ENCODE measurements at places on chromosomes 7 and 10. TPM values are rescaled to one million over a fixed set of nuclear protein-coding genes. Genes with fewer than 3 reads are reported as not detected.

- H3K4me3 ChIP-seq, result no peak overlapping the region
- no peaks in the 10 kb centered on the region for H3K36me3 ChIP-seq
- H3K4me1 ChIP-seq, result no peaks in the 10 kb centered on the region
- peaks cover 21% of the 10 kb centered on the region for H3K27me3 ChIP-seq
These were observed 171.5 kb downstream of the CYP26A1 start for GRCh38 chr10:93245147-93245546.

DNA sequence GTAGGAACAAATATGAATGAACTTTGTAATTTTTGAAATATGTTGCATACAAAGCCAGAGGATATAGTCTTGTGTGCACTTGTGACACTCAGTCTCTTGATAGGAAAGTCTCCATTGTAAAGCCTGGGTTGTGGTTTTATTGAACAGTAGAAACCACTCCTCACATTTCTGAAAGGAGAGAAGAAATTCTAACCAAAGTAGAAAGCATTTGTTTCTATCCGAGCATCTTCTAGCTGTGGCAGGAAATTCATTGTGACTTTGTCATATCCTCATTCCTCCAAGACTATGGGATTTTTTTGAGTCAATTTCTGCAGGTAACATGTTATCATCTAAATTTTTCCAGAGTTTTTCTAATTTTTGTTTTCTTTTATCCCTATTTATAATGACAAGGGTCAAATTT lies 55.5 kb upstream of the NCF1 start:
- peaks cover 81% of the 10 kb centered on the region for H3K36me3 ChIP-seq
- no peaks in the 10 kb centered on the region for H3K27me3 ChIP-seq
- no peak for DNase-seq
- no peaks in the 10 kb centered on the region for H3K4me1 ChIP-seq
- H3K4me3 ChIP-seq, result no peak overlapping the region

DNA sequence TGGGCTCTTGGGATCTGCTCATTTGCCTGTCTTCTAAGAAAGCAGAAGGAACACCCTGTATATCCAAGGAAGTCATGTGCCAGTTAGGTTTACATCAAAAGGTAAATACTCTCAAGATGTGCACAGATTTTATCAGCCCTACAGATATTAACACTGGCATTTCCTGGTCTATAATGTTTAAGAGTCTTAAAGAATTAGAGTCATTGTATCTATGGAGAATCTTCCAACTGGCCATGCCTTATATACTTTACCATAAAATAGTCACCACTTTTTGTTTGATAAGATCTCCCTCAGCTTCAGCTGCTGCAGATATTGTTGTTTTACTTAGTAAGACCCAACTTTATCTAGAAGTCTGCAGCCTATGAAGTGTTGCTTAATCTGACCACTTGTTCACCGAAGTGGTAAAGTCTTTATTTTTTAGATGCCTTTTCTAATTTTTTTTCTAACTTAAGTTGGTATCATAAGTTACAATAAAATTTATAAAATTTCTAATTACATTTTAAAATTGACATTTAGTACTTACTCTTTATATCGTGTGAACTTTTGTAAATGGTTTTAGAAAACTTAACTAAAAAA lies 58.5 kb downstream of the CPED1 start:
- H3K36me3 ChIP-seq, result peaks cover 24% of the 10 kb centered on the region
- H3K27me3 ChIP-seq, result no peaks in the 10 kb centered on the region
- H3K4me1 ChIP-seq, result peaks cover 39% of the 10 kb centered on the region
- H3K27ac ChIP-seq, result no peak overlapping the region
- no peak for DNase-seq
- H3K4me3 ChIP-seq, result no peak overlapping the region

DNA sequence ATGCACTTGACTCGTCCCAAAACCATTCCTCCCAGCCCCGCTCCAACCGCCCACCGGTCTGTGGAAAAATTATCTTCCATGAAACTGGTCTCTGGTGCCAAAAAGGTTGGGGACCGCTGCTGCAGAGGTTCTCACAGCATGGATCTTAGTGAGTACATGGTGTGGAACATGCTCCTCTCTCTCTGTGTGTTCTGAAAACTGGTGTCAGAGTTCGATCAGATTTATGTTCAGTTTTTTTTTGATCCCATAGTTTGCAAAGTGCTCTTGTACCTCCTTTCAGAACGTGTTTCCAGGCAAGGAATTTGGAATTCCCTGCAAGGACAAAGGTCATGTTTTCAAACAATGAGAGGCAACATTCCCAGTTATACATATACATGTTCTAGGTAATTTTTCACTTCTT lies 61.2 kb upstream of the FAM171A1 start:
- peaks cover 9% of the 10 kb centered on the region for H3K27me3 ChIP-seq
- H3K4me1 ChIP-seq, result no peaks in the 10 kb centered on the region
- no peak overlapping the region for H3K27ac ChIP-seq
- no peak for DNase-seq

- peaks cover 5% of the 10 kb centered on the region for H3K27me3 ChIP-seq
- H3K4me3 ChIP-seq, result no peak overlapping the region
- no peak for DNase-seq
- no peaks in the 10 kb centered on the region for H3K4me1 ChIP-seq
- H3K36me3 ChIP-seq, result no peaks in the 10 kb centered on the region
These were observed 60.1 kb upstream of the ZPBP start for GRCh38 chr7:50153148-50153547.

The C10orf67 gene
- 0.36 TPM for total RNA-seq

The BAMBI gene
- 15.4 TPM for total RNA-seq

- no peak for DNase-seq
- peaks cover 23% of the 10 kb centered on the region for H3K4me1 ChIP-seq
- peak overlapping the region; percentile 39 for H3K4me3 ChIP-seq
- no peaks in the 10 kb centered on the region for H3K36me3 ChIP-seq
- no peaks in the 10 kb centered on the region for H3K27me3 ChIP-seq
- H3K27ac ChIP-seq, result peak overlapping the region; percentile 77
These were observed 115.5 kb upstream of the ZNF438 start for GRCh38 chr10:31147210-31147608.

DNA sequence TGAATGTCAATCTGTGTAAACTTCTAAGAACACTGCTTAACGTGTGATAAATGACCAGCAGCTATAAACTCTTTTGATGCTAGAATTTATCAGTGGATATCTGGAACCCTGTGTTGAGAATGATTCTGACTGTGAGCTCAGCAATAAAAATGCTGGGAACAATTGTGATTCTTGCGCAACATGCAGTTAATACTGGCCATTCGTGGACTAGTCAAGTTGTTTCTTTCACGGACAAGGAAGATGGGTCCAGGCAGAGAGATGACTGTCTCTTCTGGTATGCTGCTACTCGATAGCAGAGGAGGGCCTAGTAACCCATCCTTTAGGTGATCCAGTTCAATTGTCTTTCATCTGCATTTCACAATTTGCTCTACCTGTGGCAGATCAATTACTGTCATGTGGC lies 394.8 kb upstream of the IGFBP3 start:
- H3K4me3 ChIP-seq, result no peak overlapping the region
- H3K4me1 ChIP-seq, result no peaks in the 10 kb centered on the region
- no peak overlapping the region for H3K27ac ChIP-seq

DNA sequence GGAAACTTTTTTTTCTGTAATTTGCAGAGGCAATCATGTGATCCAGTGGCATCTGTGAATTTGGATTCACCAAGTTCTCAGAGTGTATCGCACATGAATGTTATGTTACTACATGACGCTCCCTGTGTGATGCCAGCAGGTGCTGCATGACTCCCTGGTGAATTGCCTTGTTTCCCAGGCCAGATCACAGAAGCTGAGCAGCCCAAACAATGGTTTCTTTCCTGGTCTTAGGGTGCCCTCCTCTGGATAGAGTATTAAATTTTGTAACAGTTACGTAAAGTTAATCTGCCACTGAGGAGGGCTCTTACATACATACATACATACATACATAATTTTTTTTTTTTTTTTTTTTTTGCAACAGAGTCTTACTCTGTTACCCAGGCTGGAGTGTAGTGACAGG lies 3.6 kb downstream of the ZSCAN21 start:
- no peaks in the 10 kb centered on the region for H3K27me3 ChIP-seq
- DNase-seq, result no peak
- H3K4me1 ChIP-seq, result peaks cover 31% of the 10 kb centered on the region
- peaks cover 20% of the 10 kb centered on the region for H3K36me3 ChIP-seq
- H3K4me3 ChIP-seq, result no peak overlapping the region
- H3K27ac ChIP-seq, result no peak overlapping the region

- H3K4me1 ChIP-seq, result peaks cover 11% of the 10 kb centered on the region
- no peak overlapping the region for H3K27ac ChIP-seq
- no peak overlapping the region for H3K4me3 ChIP-seq
- DNase-seq, result no peak
These were observed 59.6 kb upstream of the CELF2 start for GRCh38 chr10:10958041-10958440.

DNA sequence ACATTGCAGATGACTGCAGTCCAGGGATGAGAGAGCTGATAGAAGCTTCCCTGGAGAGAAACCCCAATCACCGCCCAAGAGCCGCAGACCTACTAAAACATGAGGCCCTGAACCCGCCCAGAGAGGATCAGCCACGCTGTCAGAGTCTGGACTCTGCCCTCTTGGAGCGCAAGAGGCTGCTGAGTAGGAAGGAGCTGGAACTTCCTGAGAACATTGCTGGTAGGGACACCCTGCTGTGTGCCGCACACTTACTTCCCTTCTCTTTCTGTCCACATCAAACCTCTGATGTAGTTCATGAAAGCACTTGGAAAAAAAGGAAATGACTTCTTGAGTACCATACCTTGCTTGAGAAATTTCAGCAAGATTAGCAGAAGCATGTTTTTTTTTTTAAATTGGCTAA lies 25.3 kb downstream of the MAP3K8 start:
- peaks cover 67% of the 10 kb centered on the region for H3K4me1 ChIP-seq
- peak; percentile 31 for DNase-seq
- no peak overlapping the region for H3K4me3 ChIP-seq
- H3K27ac ChIP-seq, result peak overlapping the region; percentile 48

DNA sequence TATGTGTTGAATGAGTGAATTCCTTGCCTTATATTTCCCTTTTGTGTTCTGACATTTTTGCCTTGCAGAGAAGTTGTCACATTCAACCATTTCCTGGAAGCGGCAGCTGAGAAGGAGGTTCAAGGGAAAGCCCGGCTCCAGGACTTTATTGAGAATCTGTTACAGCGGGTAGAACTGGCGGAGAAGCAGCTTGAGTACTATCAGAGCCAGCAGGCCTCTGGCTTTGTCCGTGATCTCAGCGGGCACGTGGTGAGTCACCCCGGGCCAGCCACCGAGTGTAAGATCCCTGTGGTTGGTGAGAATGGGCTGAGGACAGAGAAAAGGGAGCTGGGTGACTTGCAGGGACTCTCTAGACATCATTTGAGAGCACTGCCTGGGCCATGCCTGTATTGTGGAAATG lies 14.2 kb downstream of the ZNF365 start:
- no peaks in the 10 kb centered on the region for H3K36me3 ChIP-seq
- H3K27me3 ChIP-seq, result peaks cover 9% of the 10 kb centered on the region
- no peak overlapping the region for H3K4me3 ChIP-seq

The IFIT1B gene
- not detected for total RNA-seq

The MALRD1 gene
- 0.47 TPM for total RNA-seq

DNA sequence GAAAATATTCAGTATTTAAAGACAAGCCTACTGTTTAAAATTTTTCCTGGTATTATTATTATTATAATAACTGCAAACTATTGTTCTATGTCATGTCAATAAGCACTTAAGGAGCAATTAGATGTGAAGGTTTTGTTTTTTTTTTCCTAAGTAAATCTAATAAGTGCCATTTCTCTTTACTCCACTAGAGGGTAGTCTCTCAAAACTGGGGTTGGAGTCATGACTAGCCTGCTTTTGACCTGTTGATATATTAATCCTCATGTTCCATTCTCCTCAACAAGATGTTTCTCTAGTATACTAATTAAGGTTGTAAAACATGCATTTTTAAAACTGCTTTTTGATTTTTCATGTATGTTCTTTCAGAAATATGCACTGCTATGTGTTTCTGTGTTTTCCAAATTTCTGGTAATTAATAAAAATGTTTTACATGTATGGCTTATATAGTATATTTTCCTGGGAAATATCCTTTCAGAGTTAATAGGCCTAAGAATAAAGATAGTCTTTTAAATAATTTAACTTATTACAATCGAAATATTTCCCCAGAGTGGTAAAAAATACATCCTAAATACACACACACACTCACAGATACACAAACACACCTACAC lies 1.0 kb upstream of the LRRN3 start:
- H3K27ac ChIP-seq, result no peak overlapping the region
- H3K36me3 ChIP-seq, result no peaks in the 10 kb centered on the region
- DNase-seq, result no peak
- no peak overlapping the region for H3K4me3 ChIP-seq

GRCh38 chr10:86819567-86819966 lies 63.1 kb downstream of the BMPR1A start:
- H3K36me3 ChIP-seq, result no peaks in the 10 kb centered on the region
- DNase-seq, result no peak
- no peak overlapping the region for H3K27ac ChIP-seq
- H3K27me3 ChIP-seq, result no peaks in the 10 kb centered on the region
- no peak overlapping the region for H3K4me3 ChIP-seq

DNA sequence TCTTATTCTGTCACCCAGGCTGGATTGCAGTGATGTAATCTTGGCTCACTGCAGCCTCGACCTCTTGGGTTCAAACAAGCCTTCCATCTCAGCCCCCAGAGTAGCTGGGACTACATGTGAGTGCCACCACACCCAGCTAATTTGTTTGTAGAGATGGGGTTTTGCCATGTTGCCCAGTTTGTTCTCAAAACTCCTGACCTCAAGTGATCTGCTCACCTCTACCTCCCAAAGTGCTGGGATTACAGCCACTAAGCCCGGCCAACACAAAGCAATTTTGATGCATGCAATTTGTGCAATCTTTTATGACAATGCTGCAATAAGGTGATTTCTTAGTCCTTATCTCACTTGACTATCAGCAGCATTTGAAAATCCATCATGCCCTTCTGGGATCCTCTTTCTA lies 333.1 kb downstream of the FRMD4A start:
- H3K4me1 ChIP-seq, result peaks cover 33% of the 10 kb centered on the region
- no peaks in the 10 kb centered on the region for H3K27me3 ChIP-seq
- no peaks in the 10 kb centered on the region for H3K36me3 ChIP-seq
- no peak overlapping the region for H3K4me3 ChIP-seq
- peak overlapping the region; percentile 25 for H3K27ac ChIP-seq

The CPA2 gene
- not detected for total RNA-seq

The PNLIPRP3 gene
- not detected for total RNA-seq

DNA sequence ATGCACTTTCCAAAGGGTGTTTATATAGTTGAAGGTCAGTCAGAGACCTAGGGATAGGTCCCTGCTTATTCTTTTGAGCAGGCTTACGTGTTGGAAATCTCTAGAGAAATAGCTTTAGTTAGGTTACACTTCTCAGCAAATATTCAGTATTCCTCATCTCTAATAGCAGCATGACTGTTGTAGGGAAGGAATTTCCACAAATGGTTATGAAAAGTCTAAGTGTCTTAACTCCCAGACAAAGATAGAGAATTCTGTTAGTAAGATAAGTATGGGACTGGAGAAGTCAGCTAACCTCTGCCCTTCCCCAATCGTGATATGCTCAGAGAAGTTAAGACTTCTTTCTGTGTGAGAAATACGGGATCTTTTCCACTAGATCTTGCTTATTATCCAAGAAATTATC lies 16.5 kb downstream of the SGPL1 start:
- no peak for DNase-seq
- H3K27me3 ChIP-seq, result no peaks in the 10 kb centered on the region
- H3K4me1 ChIP-seq, result peaks cover 49% of the 10 kb centered on the region
